ENCODE measurements at places on chromosomes 4 and X. TPM values are rescaled to one million over a fixed set of nuclear protein-coding genes. Genes with fewer than 3 reads are reported as not detected.

- no peak overlapping the region for H3K27ac ChIP-seq
- H3K4me3 ChIP-seq = no peak overlapping the region
- H3K36me3 ChIP-seq = peaks cover 7% of the 10 kb centered on the region
- no peak for DNase-seq
- no peaks in the 10 kb centered on the region for H3K27me3 ChIP-seq
Observed at GRCh38 chr4:146488495-146489174, 33.1 kb downstream of the SLC10A7 start.

The GPR119 gene
- not detected for total RNA-seq

- no peak overlapping the region for H3K27ac ChIP-seq
- H3K4me1 ChIP-seq = peaks cover 8% of the 10 kb centered on the region
- H3K36me3 ChIP-seq = peaks cover 4% of the 10 kb centered on the region
- no peak overlapping the region for H3K4me3 ChIP-seq
- DNase-seq = no peak
Observed at GRCh38 chrX:1292575-1293290, 24.1 kb downstream of the CSF2RA start.

The GAGE12H gene
- not detected for total RNA-seq

The PDGFRA gene
- total RNA-seq = 69.6 TPM

DNA sequence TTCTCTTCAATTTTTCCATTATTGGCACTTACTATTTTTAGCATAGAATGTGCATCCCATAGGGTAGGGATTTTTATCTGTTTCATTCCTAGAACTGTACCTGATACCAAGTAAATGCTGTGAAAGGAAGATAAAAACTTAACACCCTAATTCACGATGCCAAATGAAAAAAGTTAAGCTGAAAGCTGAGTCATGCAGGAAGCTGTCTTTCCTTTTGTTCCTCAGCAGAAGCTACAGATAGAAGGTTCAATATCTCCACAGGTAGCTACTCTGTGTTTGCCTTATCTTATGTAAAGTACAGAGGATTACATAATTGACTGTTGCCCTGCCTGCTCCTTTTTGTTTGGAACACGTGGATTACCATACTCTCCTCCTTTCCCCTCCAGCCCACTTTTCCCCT, 77.0 kb downstream of the LRP2BP start:
- no peaks in the 10 kb centered on the region for H3K27me3 ChIP-seq
- no peak for DNase-seq
- H3K4me3 ChIP-seq = no peak overlapping the region
- H3K4me1 ChIP-seq = peaks cover 18% of the 10 kb centered on the region

DNA sequence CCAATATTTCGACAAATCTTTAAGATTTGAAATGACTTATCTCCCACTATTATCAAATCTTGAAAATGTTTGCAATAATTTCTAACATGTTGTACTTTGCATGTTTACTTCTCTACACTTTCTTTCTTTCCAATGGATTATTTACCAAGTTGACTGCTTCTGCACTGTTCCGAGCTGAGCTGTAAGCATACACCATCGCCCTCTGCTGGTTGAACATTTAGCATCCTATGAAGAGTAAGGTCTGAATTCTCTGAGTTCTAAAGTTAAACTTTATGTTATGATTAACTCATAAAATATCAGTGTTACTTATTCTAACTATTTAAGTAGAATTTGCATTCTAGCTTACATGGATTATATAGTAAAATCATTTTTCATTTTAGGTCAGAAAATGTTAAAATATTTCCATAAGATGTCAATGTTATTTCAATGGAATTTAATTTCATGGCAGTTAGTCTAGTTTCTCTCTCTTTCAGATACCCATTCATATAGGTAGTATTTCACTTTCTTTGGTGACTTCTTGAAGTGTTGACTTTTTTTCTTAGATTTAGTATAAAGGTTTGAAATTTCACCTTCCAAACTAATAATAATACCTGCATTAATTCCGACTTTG, 137.4 kb downstream of the DKK2 start:
- peaks cover 10% of the 10 kb centered on the region for H3K36me3 ChIP-seq
- H3K27me3 ChIP-seq = peaks cover 21% of the 10 kb centered on the region
- DNase-seq = no peak
- H3K27ac ChIP-seq = no peak overlapping the region
- H3K4me1 ChIP-seq = no peaks in the 10 kb centered on the region
- no peak overlapping the region for H3K4me3 ChIP-seq

The DCAF8L2 gene
- not detected for total RNA-seq

The GIMD1 gene
- total RNA-seq = not detected

The FGA gene
- not detected for total RNA-seq

DNA sequence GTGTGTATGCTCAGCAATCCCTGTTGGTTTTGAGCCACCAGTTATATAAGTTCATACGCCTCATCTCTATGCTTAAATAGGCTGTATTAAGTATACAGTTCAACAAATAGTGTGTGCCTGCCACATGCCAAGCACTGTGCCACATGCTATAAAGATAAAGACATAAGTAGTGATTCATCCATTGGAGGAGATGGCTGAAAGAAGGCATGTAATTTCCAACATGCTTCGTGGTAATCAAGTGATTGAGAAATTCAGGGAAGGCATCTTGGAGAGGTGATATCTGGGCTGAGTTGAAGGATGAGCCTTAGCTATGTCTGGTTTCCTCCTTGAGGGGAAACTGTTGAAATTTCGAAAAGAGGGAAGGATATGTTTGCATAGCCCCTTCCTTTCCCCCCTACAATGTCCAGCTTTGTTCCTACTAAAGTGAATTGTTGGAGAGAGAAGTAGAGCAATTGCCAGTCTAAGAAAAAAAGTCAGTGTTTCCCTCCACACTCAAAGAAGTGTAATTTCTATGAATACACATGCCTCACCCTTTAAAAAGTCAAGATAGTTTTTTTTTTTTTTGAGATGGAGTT, 96.5 kb downstream of the ARHGAP10 start:
- no peak for DNase-seq
- no peaks in the 10 kb centered on the region for H3K27me3 ChIP-seq
- peak overlapping the region; percentile 35 for H3K4me3 ChIP-seq
- peak overlapping the region; percentile 98 for H3K27ac ChIP-seq
- H3K36me3 ChIP-seq = peaks cover 34% of the 10 kb centered on the region
- peaks cover 96% of the 10 kb centered on the region for H3K4me1 ChIP-seq

The MAGEC2 gene
- not detected for total RNA-seq

DNA sequence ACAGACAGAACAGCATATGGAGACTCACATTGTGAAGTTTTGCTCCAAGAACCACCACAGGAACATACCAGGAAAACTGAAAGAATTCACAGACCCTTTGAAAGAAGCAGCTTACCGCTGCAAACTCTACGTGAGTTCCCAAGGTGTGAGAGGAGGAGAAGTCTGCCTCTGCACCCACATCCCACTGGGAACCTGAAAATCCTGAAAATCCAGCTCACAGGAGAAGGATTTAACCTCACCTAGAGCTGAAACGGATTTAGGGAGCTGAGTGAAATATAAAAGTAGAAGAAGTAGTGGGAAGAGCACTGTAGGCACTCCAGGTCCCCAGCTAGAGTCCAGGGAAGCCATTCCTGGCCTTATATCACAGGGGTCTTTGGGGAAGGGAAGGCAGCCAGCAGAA, 80.0 kb downstream of the FHIP1A start:
- DNase-seq = no peak
- no peak overlapping the region for H3K27ac ChIP-seq
- peaks cover 45% of the 10 kb centered on the region for H3K4me1 ChIP-seq
- no peaks in the 10 kb centered on the region for H3K27me3 ChIP-seq

DNA sequence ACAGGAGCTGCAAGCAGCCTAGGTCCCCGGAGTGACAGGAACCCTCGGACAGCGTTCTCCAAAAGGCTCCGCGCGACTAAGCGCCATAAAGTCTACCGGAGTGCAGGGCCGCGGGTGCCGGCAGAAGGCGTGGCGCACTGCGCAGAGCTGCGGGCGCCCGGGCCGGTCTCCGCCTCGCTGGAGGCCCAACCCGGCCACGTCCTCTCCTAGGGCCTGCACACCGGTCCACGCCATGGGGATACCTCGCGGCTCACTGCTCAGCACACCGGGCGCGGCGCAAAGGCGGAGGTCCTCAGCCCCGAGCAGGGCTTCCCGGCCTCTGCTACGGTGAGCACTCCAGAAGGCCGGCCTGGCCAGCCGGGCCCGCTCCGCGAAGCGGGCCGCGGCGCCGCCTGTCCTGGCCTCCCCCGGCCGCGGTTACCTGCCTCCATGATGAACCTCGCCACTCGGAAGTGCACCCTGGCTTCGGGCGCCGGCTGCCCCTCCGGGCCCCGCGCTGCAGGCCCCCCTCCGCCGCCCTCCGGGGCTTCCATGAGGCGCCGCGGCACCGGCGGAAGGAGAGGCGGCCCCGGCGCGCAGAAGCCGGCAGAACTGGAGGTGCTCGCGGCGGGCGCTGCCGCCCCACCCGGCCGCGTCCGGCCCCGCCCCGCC, at the start of gene CCNQ:
TSS of gene CCNQ (minus strand) at position 599 of the 651 bp plus-strand sequence. CDS start at position 533, 66 bp downstream.
- peak within 1 kb of the TSS; percentile 45 for H3K27ac ChIP-seq
- DNase-seq = peak; percentile 90
- H3K4me1 ChIP-seq = peaks cover 16% of the 10 kb centered on the region
- peaks cover 9% of the 10 kb centered on the region for H3K36me3 ChIP-seq

GRCh38 chr4:15109600-15109999, 107.3 kb downstream of the CPEB2 start:
- no peaks in the 10 kb centered on the region for H3K27me3 ChIP-seq
- no peak overlapping the region for H3K4me3 ChIP-seq
- H3K4me1 ChIP-seq = no peaks in the 10 kb centered on the region
- H3K27ac ChIP-seq = no peak overlapping the region
- no peaks in the 10 kb centered on the region for H3K36me3 ChIP-seq

GRCh38 chrX:11665168-11666111, at the start of gene ARHGAP6:
ARHGAP6 (minus strand) TSS chrX:11665920; CDS start chrX:11664828, 1,092 bp downstream.
- no peak within 1 kb of the TSS for H3K27ac ChIP-seq
- peak; percentile 91 for DNase-seq
- no peaks in the 10 kb centered on the region for H3K36me3 ChIP-seq
- peaks cover 12% of the 10 kb centered on the region for H3K27me3 ChIP-seq
- H3K4me1 ChIP-seq = peaks cover 13% of the 10 kb centered on the region

GRCh38 chrX:108157628-108158027, 66.0 kb downstream of the ATG4A start:
- DNase-seq = no peak
- H3K4me3 ChIP-seq = no peak overlapping the region
- H3K36me3 ChIP-seq = peaks cover 17% of the 10 kb centered on the region

DNA sequence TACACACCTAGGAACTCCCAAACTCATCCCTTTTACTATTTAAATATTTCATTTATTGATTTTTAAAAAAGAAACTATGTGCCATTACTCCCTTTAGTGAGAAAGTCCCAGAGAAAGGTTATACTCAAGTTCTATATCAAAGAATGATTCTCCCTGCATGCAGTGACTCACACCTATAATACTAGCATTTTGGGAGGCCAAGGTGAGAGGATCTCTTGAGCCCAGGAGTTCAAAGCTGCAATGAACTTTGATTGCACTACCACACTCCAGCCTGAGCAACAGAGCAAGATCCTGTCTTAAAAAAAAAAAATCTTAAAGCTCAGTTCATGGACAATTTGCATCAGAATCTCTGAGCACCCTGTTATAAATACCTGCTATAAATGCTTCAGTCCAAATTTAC, 9.2 kb upstream of the RBPJ start:
- DNase-seq = no peak
- no peak overlapping the region for H3K4me3 ChIP-seq
- no peaks in the 10 kb centered on the region for H3K27me3 ChIP-seq
- H3K27ac ChIP-seq = no peak overlapping the region
- peaks cover 6% of the 10 kb centered on the region for H3K4me1 ChIP-seq

The PTCHD1 gene
- total RNA-seq = 1.9 TPM

The CSAG3 gene
- not detected for total RNA-seq

GRCh38 chrX:18428006-18428405, 2.6 kb downstream of the CDKL5 start:
- DNase-seq = no peak
- H3K27ac ChIP-seq = no peak overlapping the region
- no peaks in the 10 kb centered on the region for H3K27me3 ChIP-seq
- peaks cover 21% of the 10 kb centered on the region for H3K4me1 ChIP-seq

DNA sequence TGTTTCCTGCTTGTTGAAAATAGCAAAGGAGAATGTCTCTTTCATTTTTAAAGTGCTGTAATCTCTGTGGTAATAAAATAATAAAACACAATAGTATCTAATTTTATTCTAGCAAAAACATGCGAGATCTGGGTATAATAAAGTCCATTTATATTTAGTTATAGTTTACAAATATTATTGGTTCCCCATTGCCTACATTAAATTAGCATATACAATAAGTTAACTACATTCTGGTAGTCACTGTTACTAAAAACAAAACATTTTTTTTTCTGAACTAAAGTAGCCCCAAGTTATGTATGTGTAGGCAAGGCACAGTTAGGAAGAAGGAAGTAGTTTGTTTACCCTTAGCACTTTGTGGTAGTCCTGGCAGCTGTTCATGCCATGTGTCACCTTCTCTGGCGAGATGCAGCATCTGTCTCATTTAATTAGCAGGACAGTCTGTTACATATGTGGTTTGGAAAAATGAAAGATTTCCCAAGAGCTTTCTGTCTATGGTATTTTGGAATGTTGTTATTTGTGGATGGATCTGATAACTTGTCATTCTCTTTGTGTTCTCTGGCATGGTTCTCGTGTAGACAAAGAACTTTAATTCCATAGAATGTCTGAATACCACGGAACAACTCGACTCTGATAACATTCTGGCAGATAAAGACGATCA, 231.3 kb upstream of the PITX2 start:
- no peak for DNase-seq
- no peaks in the 10 kb centered on the region for H3K36me3 ChIP-seq
- peaks cover 11% of the 10 kb centered on the region for H3K27me3 ChIP-seq
- H3K4me3 ChIP-seq = no peak overlapping the region

The PRDM8 gene
- 0.07 TPM for total RNA-seq

DNA sequence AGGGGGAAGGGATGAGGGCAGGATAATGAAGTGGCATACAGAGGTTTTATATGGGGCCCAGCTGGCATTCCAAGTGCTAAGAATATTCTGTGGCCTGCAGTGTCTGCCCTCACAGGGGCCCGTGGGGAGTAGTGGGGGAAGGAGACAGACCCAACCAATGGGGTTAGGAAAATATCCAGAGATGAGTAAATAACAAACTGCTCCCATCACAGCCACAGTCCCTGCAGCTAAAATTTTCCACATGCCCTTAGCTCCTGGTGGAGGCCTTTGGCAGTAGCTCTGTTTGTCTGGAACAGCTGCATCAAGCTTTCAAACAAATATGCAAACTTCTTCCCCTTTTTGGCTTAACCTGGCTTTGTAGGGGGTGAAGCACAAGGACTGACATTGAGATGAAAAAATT, 3.1 kb downstream of the SRPX2 start:
- H3K27me3 ChIP-seq = no peaks in the 10 kb centered on the region
- no peak overlapping the region for H3K4me3 ChIP-seq
- H3K4me1 ChIP-seq = peaks cover 69% of the 10 kb centered on the region
- DNase-seq = no peak
- H3K36me3 ChIP-seq = no peaks in the 10 kb centered on the region
- peak overlapping the region; percentile 97 for H3K27ac ChIP-seq

GRCh38 chrX:126065901-126066660, 100.0 kb downstream of the DCAF12L2 start:
- DNase-seq = peak; percentile 80
- no peaks in the 10 kb centered on the region for H3K36me3 ChIP-seq
- H3K4me3 ChIP-seq = no peak overlapping the region
- H3K4me1 ChIP-seq = no peaks in the 10 kb centered on the region

The KCND1 gene
- total RNA-seq = 1.6 TPM
